ENCODE measurements at places on chromosomes 12 and 14.
A peak's percentile ranks its signal among the peaks of the same experiment; 100 is the strongest.

DNA sequence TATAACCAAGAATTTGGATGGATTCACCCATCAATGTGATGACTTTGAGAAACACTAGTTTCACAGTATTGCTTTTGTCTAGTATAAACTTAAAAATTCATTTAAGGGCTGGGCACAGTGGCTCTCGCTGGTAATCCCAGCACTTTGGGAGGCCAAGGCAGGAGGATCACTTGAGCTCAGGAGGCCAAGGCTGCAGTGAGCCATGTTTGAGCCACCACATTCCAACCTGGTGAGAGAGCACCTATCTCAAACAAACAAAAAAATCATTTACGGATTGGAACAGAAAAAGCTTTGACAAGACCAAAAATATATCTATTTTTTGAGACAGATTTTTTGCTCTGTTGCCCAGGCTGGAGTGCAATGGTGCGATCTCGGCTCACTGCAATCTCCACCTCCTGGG lies 27.5 kb downstream of the GNS start:
- no peak for DNase-seq

- DNase-seq = no peak
Observed at GRCh38 chr12:53055471-53056266, 5.8 kb downstream of the TNS2 start.

- DNase-seq = no peak
Observed at GRCh38 chr14:95697764-95698163, 11.5 kb downstream of the TCL1B start.

DNA sequence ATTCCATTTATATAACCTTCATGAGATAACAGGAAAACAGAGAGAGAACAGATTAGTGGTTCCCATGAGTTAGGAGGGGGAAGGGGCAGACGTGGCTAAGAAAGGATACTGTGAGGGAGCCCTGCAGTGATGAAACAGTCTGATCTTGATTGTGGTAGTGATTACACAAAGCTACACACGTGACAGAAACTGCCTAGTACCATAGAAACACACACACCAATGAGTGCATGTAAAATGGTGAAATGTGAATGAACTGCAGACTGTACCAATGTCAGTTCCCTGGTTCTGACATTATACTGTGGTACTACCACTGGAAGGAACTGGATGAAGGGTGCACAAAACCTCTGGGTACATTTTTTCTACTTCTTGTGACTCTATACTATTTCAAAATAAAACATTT lies 36.9 kb downstream of the NRDE2 start:
- DNase-seq = no peak

GRCh38 chr12:49375406-49375805 lies 8.1 kb downstream of the SPATS2 start:
- DNase-seq = no peak

- no peak for DNase-seq
Observed at GRCh38 chr14:68781161-68782021, 11.5 kb downstream of the ZFP36L1 start.

DNA sequence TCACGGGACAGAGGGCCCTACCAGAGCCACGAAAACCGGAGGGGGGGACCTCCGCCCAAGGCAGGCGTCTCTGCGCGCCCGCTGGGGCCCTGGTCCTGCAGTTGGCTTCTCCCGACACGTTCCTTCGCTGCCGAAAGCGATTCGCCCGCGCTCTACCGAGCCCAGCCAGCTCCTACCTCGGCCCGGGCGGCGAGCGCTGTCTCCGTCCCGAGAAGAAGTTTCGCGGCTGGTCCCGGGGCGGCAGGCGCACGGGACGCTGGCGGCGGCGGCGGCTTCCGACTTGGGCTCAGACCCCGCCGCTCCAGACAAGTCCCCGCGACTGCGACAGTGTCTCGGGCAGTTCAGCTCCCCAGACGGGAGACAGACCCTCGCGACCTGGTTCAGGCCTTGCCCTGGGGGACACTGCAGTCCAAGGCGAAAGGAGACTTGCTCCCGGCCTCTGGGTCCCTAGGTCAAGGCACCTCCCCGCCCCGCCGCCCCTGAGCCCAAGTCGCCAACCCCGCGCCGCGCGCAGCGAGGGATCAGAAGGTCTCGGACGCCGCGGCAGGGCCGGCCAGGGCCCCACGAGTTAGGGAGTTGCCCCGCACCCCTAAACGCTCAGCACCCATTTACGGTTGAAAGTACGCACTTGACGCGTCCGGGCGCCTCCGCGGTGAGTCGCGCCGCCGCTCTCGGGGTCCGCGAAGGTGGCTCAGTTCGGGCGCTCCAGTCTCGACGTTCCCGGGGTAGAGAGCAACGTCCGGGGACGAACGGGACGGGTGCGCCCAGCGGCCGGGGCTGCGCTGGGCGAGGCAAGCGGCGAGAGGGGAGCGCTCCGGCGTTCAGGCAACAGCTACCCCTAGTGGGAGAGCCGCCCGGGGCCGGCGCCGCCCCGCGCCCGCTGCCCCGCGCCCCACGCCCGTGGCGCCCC lies 1.4 kb upstream of the DIO3 start:
- DNase-seq = no peak

- DNase-seq = no peak
Observed at GRCh38 chr14:61607570-61608244, 87.6 kb upstream of the HIF1A start.

- no peak for DNase-seq
Observed at GRCh38 chr14:35576856-35577255, 42.9 kb downstream of the INSM2 start.

- no peak for DNase-seq
Observed at GRCh38 chr14:99549684-99550083, 54.3 kb downstream of the CCDC85C start.

DNA sequence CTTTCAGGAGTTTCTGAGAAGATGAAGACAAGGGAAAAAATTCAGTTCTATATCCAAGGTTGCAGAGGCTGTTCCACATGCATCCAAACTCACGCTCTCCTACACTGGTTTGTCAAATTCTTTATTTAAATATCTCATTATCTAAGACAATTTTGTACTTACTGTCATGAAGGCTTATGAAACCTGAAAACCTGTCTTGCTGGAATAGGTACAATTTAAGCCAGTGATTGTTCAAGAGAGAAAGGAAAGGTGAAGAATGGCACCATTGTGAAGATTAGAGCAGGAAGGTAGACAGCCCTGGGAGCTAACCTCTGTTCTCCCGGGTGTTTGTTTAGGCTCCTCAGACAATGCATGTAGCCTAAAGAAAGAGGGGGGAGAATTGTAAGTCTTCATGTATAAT lies 315.1 kb upstream of the PRKD1 start:
- no peak for DNase-seq

DNA sequence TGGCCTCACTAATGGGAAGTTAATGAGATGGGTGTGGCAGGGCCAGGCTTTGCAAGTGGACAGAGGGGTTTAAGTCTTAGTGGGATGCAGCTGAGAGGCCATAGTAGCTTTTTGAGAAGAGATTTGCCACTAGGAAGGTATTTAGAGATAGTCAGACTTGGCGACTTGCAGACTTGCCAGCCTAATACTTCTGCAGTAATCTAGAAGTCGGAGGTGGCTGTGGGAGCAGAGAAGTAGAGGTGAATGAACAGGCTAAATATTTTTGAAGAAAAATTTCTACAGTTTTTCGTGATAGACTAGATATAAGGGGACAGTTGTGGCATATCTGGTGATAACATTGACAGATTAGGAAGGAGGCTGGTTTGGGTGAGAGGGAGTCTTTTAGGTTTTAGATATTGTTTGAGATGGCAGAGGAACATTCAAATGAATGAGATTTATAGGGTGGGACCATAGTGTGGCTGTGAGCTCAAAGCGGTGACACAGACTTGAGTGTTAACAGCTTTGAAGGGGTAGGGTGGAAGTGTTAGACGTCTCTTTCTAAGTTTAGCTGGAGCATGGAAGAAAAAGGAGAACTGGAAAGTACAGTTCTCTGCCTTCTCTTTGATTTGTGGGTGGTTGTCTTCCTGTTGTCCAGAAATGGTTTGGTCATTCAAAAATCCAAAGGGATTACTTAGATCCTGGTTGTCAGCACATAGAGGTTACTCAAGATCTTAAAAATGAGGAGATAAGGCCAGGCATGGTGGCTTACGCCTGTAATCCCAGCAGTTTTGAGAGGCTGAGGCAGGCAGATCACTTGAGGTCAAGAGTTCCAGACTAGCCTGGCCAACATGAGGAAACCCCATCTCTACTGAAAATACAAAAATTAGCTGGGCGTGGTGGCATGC lies 44.9 kb downstream of the MAPKAPK5 start:
- DNase-seq = no peak

DNA sequence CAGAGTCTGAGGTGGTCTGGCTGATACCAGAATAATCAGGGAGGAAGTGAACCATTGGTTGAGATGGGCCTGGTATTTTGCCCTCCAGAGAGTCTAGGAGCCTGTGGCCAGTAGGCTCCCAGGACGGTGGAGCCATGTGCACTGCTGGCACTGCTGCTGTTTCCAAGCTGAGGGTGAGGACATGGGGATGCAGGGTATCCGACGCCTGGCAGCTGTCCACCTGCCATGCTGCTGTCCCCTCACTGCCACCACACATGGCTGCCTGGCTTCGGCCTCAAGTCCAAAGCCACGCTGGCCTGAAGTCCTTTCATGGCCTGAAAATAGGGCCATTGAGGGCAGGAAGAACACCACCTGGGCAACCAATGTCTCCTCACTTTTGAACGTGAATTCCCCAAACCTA lies 8.6 kb downstream of the CACNA1C start:
- DNase-seq = no peak

- no peak for DNase-seq
Observed at GRCh38 chr12:47591795-47592194, 114.0 kb downstream of the RPAP3 start.

DNA sequence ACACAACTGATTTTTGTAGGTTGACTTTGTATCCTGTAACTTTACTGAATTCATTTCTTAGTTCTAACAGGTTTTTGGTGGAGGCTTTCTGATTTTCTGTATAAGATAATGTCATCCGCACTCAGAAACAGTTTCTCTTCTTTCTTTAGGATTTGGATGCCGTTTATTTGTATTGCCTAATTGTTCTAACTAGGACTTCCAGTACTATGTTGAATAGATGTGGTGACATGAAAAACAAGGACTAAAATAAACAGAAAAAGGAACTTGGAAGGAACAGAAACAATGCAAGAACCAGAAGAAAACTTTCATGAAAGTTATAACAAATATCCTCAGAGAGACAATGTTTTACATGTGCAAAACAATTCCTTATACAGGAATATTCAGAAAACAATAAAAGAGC lies 100.3 kb downstream of the GTF2A1 start:
- DNase-seq = no peak

DNA sequence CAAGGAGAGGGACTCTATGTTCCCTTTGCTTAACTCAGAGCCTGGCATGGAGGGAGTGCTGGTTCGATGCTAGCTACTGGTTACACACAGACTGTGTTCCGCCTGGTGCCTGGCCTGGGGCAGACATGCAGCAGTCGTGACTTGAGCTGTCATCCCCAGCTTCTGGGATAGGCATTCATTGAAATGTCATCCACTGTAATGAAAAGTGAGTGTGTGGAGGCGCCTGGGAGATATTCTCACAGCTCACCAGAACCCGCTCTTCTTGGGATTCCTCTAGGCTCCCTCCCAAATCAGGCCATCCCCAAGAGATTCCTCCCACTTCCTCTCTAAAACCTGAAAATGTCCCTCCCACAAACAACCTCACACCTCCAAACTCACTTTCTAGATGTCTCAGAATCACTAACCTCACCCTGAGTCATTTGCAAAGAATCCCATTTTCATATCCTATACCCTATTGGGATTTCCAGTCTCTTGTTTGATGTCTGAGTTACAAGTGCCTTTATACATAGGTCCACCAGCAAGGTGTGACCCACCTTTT lies 82.8 kb downstream of the CRACR2A start:
- peak; percentile 60 for DNase-seq

DNA sequence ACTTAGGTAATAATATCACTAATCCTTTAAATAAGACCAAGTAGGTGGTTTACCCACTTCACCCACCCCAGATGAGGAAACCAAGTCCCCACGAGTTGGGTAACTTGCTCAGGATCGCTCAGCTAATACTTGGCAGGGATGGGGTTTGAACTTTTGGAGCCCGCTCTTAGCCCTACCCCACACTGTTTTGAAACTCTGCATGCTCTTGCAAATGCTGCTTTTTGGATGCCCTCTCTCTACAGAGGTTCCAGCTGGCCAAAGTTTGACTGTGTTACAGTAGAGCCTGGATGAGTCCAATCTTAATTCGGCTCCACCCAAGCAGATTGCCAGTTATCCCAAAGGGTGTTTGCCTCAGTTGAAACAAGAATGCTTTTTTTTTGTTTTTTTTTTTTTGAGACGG lies 6.8 kb downstream of the PLEKHG3 start:
- no peak for DNase-seq

DNA sequence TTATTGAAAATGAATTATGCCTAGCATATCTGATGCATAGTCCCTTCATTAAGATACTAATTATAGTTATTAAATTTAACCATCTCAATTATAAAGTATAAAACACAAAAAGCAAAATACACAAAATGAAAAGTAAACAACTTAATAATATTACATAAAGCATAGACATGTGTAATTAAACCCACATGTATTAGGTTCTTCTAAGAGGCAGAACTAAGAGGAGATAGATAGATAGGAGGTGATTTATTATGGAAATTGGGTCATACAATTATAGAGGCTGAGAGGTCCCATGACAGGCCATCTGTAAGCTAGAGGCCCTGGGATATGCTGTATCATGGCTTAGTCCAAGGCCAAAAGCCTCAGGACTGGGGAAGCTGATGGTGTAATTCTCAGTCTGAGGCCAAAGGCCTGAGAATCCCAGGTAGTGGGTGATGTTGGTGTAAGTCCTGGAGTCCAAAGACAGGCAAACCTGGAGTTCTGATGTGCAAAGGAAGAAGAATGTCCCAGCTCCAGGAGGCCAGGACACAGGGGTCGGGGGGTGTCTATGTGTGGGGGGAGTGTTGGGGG lies 953.3 kb downstream of the TRHDE start:
- no peak for DNase-seq

DNA sequence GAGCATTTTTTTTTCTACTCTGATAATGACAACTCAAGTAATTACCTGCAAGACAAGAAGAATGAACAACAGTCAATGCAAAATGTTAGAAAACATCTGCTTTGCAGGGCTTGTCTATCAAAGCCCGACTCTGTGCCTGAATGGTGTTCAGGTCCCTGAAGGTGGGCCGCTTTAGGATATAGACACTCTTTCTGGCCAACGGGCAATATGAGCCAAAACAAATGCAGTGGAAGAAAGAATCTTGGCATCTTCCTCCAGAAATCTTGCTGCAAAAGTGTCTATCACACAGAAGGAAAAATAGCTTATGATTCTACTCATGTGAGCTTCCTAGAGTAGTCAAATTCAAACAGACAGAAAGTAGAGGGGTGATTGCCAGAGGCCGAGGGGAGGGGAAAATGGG lies 32.7 kb downstream of the FOS start:
- no peak for DNase-seq
